T-helper 1 cell treated with Interleukin-12 subunit alpha and Interleukin-12 subunit beta and Interleukin-4 antibody, amounts not matched to agents 30 ng/mL and 1 ng/mL, for 36 hours (primary cell): ENCODE measurements at places on chromosomes 4 and X. TPM values are rescaled to one million over a fixed set of nuclear protein-coding genes. Genes with fewer than 3 reads are reported as not detected.

The GUCY1A1 gene
- not detected in 2 replicates for total RNA-seq

The NR3C2 gene
- 0.83 and 0.85 TPM in 2 replicates for total RNA-seq

The SATL1 gene
- total RNA-seq = not detected in 2 replicates

The ERAS gene
- total RNA-seq = not detected in 2 replicates

The CXorf58 gene
- not detected in 2 replicates for total RNA-seq

The PAGE2 gene
- not detected in 2 replicates for total RNA-seq

The CXXC4 gene
- not detected in 2 replicates for total RNA-seq

The GPC4 gene
- total RNA-seq = 0.05 TPM in 1 of 2 replicates, not detected in the other

The RNF113A gene
- 29.1 and 30.7 TPM in 2 replicates for total RNA-seq

The SEPTIN11 gene
- 16.3 and 17.3 TPM in 2 replicates for total RNA-seq

The SYTL4 gene
- not detected in 2 replicates for total RNA-seq
